Fibroblast of mammary gland (primary cell): ENCODE measurements at places on chromosomes 5 and 9.

DNA sequence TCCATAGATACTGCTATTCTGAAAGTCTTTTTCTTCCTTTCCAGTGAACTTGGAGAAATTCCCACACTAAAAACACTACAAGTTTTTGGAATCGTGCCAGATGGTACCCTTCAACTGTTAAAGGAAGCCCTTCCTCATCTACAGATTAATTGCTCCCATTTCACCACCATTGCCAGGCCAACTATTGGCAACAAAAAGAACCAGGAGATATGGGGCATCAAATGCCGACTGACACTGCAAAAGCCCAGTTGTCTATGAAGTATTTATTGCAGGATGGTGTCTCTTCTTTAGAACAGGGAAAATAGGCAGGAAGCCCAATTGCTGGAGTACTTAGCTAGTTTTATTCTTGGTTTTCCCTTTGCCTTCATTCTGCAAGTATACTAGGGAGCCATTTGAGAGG, 29.9 kb downstream of the SKP2 start:
- no peak for DNase-seq

GRCh38 chr5:178360222-178360925, 127.8 kb upstream of the PHYKPL start:
- peak; percentile 45 for DNase-seq

GRCh38 chr9:13447843-13448422, 168.4 kb upstream of the MPDZ start:
- DNase-seq = no peak

DNA sequence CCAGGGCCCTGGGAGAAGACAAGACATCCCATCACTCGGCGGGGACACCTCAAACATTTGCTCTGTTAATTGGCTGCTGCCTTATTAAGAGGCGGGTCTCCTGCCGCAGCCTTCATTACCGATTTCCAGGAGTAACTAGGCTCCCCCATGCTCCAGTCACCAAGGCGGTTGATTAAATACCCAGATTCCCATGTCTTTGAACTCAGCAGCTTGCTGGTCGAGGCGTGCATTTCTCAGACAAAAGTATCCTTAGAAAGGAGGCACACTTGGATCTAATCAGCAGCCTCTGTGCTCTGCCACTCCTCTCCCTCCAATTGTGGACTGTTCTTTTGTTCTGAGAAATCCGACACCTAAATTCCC, 228.8 kb downstream of the FSTL4 start:
- no peak for DNase-seq

DNA sequence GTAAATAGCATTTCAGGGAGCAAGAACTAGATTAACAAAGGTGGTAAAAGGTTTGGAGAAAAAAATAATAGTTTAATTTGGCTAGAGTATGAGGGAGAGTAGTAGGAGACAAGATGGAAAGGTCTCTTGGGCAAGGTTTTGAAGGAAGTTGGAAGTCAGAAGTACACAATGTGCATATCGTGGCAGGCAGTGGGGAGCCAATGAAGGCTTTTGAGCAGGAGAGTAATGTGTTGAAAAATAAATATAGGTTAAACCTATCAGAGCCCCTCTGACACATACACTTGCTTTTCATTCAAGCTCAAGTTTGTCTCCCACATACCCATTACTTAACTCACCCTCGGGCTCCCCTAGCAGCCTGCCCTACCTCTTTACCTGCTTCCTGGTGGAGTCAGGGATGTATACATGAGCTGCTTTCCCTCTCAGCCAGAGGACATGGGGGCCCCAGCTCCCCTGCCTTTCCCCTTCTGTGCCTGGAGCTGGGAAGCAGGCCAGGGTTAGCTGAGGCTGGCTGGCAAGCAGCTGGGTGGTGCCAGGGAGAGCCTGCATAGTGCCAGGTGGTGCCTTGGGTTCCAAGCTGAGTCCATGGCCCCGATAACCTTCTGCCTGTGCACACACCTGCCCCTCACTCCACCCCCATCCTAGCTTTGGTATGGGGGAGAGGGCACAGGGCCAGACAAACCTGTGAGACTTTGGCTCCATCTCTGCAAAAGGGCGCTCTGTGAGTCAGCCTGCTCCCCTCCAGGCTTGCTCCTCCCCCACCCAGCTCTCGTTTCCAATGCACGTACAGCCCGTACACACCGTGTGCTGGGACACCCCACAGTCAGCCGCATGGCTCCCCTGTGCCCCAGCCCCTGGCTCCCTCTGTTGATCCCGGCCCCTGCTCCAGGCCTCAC, at the start of gene CA9:
Gene CA9 (plus strand): TSS at position 797 of the 893 bp plus-strand sequence. CDS start 32 bp downstream, at position 829.
- DNase-seq = no peak

DNA sequence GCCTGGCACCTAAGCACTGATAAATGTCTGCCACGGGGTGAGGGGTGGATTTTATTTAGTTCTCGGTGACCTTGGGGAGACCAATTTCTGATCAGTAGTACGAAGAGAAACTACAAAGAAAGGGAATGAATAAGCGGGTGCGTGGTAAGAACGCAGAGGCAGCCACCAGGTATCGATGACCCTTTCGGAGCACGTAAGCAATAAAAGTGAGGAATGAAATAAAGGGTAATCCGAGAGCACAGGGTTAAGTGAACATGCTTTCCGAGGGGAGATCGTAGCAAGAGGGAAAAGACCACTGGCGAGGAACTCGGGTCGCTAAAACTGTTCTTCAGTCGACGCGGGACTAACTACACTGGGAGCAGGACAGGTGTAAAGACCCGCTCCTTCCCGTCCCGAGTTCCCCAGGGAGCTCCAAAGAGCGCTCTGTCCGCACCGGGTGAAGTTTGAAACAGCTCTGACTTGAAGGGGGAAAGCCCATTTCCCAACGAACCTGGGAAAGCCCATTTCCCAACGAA, 1.1 kb downstream of the ELOVL7 start:
- no peak for DNase-seq

GRCh38 chr5:159021901-159022556, 77.7 kb downstream of the EBF1 start:
- peak; percentile 94 for DNase-seq
